T-helper 17 cell (primary cell): ENCODE measurements at places on chromosomes 7 and 10.
A peak's percentile ranks its signal among the peaks of the same experiment; 100 is the strongest.

- no peak for DNase-seq
These were observed 23.3 kb downstream of the RNF133 start for GRCh38 chr7:122675621-122676020.

- no peak for DNase-seq
These were observed 136.3 kb downstream of the CCDC71L start for GRCh38 chr7:106524690-106525059.

DNA sequence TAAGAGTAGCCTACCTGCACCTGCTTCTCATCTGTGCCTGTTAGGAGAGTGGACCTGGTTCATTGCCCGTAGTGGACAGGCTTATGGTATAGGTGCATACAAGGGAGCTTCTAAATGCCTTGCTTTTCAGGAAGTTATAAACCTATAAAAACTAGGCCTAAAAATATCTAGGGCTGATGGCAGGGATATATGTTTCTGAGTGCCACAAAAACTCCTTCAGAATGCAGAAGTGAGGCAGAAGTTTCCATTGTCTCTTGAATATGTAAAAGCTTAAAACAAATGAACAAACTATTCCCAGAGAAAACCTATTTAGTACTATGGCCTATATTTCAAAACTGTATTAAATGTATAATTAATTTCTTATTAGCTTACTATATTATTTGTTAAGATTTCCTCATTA is 91.8 kb downstream of the RNLS start:
- DNase-seq: no peak

DNA sequence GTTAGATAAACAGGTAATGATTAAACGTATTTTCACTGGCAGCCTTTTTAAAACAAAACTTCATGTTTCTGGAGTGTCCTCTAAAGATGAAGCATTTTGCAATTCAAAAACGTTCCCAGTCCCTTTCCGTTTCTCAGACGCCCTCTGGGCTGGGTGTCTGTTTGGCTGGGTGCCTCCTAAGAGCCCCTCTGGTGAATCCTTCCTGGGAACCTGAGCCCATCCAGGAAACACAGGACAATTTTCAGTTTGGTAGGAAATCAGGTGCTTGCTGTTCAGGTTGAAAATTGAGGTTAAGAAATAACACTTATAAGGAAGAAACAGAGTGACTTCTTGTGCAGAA is 76.7 kb downstream of the CHN2 start:
- DNase-seq: no peak

- no peak for DNase-seq
These were observed 75.5 kb upstream of the TMEM248 start for GRCh38 chr7:66845379-66846095.

- no peak for DNase-seq
These were observed 16.3 kb upstream of the DNAAF5 start for GRCh38 chr7:710161-710560.

- DNase-seq: no peak
These were observed 130.6 kb upstream of the EFCAB10 start for GRCh38 chr7:105711726-105712402.

DNA sequence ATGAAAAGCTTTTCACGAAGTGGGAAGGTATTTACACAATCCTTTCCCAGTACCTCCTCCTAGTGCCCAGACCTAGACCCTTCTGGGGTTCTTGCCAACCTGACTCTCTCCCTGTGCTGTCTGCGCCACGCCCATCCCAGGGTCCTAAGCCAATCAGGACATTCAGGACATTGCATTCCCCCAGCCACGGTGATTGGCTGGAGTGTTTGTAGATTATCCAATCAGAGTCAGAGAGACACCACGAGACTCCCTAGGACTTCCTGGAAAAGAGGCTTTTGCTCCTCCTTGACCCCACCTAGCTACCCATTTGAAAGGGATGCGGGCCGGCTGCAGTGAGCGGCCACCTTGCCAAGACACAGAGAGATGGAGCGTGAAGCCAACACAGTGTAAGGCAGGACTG is 3.5 kb upstream of the GDF2 start:
- DNase-seq: no peak

GRCh38 chr10:103836273-103836672 is 19.1 kb downstream of the SH3PXD2A start:
- no peak for DNase-seq

DNA sequence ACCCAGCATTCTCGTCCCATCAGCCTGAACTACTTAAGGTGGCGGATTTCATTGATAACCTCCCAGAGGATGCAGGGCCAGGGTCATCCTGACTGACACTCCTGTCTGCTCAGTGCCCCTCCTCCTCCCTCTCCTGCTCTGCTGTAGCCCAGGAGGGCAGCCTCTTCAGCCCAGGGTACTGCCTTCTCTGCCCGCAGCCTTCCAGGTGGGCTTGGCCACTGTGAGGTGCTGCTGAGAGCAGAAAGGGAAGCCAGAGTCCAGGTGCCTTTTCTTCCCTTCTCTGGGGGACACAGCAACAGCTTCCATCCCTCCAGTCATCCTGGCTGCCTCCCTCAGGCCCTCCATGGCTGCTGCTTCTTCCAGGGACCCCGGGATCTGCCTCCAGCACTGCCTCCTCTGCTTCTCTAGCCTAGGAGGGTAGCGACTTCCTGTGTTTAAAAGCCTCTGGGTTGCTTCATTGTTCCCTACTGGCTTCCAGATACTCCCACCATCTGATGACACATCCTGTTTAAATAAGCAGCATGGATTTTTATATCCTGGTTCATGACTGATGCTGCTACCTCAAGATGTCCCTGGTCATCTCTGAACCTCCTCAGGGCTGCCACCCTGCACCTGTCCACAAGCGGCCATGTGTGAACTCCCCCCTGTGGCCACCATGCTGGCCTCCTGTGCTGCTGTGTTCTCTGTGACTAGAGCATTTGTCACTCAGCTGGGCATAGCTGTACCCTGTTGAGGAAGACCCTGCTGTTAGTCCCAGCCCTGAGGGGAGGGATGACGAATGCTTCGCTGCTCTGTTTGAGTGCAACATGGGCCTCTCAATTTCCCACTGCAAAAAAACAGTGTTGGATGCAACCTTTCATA is 55.8 kb downstream of the AKR1C4 start:
- DNase-seq: no peak

- DNase-seq: no peak
These were observed 229.3 kb downstream of the MAD1L1 start for GRCh38 chr7:2003451-2003930.

- no peak for DNase-seq
These were observed 49.9 kb downstream of the C10orf67 start for GRCh38 chr10:23294638-23295247.

- DNase-seq: peak; percentile 33
These were observed at the start of gene SRGN for GRCh38 chr10:69087590-69088470. TSS of gene SRGN (plus strand) at chr10:69088103. CDS start at chr10:69088158, 55 bp downstream.

GRCh38 chr7:156772725-156773124 is 120.3 kb downstream of the LMBR1 start:
- DNase-seq: no peak

- DNase-seq: no peak
These were observed 494.1 kb downstream of the SH2D4B start for GRCh38 chr10:81031774-81032173.

DNA sequence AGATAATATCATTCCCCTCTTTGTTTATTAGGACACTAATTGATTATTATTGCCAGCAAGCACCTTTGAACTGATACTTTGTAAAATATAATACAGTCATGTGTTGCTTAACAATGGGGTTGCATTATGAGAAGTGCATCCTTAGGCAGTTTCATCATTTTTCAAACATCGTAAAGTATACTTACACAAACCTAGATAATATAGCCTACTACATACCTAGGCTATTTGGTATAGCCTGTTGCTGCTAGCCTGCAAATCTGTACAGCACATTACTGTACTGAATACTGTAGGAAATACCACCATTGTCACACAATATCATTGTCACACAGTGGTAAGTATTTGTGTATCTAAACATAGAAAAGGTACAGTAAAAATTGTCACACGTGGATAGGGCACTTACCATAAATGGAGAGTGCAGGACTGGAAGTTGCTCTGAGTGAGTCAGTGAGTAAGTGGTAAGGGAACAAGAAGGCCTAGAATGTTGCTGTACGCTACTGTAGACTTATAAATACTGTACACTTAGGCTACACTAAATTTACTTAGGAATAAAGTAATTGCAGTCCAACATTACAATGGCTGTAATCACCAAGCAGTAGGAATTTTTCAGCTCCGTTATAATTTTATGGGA is 70.7 kb downstream of the LCOR start:
- DNase-seq: no peak

DNA sequence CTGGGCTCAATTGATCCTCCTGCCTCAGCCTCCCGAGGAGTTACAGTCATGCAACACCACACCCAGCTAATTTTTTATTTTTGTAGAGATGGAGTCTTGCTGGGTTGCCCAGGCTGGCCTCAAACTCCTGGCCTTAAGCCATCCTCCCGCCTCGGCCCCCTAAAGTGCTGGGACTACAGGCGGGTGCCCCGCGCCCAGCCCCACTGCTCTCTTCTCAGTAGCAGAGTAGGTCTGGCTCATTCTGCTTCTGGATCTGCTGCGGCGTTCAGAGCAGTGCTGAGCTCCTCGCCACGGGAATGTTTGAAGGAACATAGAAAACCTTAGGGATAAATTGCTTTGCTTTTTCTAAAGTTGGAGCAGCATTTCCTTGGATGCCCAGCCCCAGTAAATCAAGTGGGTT is 27.4 kb downstream of the WIPI2 start:
- no peak for DNase-seq

- DNase-seq: no peak
These were observed 61.9 kb upstream of the WAC start for GRCh38 chr10:28470873-28471651.

- no peak for DNase-seq
These were observed 13.8 kb downstream of the BAIAP2L1 start for GRCh38 chr7:98387131-98387530.

DNA sequence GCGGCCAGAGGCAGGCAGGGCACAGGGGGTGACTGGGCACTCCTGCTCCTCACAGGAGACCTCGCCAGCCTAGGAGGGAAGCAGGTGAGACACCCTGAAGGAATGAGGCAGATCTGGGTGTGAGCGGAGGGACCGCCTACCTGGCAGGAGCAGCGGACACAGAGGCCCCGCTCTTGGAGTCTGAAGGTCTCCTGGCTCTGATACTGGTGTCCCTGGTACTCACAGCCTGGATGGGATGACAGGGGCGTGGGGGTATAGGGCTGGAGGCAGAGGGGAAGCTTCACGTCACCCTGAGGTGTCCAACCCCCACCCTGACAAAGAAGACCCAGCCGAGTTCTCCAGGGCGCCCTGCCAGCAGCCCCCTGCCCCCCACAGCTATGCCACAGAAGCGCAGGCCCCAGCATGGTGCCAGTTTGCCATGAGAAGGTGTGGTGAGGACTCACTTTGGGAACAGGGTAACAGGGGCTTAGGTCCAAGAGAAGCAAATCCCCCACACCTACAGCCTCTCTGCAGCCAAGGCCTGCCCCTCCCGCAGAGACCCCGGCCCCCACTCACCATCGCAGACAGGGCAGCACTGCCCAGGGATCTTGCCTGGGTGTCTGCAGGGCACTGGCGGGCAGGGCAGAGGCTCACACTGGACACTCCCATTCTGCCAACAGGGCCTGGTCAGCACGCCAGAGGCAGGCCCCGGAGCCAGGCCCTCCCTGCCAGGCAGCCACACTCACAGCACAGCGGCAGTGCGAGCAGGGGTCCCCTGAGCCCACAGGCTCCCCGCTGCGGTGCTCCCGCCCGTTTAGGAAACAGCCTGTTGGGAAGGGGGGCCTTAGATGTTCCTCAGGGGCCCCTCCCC is 17.0 kb downstream of the KCP start:
- no peak for DNase-seq

DNA sequence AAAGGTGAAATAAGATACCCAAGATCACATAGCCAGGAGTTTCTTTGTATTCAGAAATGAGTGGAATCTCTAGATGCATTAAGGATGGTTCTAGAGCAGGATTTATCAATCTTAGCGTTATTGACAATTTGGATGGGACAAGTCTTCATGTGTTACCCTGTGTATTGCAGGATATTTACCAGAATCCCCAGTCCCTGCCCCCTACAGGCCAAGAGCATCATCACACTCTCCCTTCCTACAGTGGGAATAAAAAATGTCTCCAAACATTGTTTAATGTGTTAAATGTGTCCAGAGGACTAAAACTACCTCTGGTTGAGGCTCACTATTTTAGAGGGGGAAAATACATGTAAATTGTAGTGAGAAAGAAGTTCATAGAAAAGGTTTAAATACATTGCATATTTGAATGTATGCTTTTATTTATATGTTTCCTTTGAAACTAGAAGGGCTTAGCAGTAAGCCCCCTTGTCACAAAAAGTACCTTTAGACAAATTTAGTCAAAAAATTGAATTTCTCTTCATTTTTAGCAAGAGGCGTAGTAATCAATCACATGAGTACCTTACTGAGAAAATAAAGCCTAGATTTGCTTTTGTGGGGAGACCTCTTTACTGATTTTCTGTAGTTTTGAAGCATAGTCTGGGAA is 141.2 kb downstream of the MLLT10 start:
- peak; percentile 6 for DNase-seq

DNA sequence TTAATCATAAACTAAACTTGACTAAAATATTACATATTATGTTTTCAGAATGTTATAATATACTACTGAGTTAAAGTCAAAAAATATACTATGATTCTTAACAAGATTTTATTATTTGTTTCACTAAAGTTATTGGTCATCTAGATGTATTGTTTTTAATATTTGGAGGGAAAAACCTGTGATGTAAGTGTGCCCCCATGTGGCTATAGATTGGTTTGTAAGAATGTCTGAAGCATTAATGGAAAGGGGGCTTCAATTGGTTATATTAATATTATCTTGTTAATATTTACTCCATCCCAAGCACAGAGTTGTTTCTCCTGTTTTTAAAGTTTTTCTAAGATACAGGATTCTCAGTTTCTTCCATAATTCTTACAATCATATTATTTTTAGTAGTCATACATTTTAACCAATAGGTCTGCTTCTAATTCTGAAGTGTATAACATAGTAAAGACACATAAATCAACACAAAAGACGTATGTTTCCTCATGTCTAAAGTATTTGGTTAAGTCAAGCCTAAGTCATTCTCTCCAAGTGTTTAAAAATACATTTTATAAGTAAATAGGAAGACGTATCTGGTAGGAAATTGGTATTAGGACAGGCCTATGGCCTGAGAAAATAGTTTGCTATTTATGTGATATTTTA is 58.0 kb downstream of the GNAT3 start:
- DNase-seq: no peak

DNA sequence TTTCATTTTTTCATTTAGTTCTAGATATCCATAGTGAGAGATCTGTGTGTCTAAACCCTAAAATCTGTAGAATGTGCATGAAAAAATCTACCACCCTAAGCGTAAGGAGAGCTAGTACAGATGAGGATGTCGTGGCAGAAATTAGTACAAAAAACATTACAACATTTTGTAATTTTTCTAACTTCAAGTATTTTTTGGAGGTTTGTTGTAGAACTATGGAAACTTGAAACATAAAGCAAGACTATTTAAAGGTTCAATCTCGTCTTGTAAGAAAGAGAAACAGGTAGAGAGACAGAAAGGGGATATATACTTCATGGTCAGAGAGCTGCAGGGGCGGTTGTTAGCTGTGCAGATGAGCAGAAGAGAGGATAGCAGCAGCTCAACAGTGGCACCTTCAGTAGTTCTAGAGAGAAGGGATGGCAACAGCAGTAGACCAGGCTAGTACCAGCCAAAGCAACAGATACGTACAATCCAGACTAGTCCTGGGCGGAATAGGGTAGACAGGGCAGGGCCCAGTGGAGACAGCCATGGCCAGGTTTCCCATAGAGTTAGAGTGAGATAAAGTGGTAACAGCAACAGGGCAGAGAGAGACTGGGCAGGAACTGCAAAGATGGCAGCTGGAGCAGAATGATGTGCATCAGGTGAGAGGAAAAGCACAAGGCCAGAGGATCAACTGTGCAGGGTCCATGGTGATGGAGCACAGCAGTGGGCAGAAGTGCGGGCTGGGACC is 145.2 kb downstream of the FRMD4A start:
- no peak for DNase-seq
